ENCODE measurements at places on chromosomes 2 and 18.

DNA sequence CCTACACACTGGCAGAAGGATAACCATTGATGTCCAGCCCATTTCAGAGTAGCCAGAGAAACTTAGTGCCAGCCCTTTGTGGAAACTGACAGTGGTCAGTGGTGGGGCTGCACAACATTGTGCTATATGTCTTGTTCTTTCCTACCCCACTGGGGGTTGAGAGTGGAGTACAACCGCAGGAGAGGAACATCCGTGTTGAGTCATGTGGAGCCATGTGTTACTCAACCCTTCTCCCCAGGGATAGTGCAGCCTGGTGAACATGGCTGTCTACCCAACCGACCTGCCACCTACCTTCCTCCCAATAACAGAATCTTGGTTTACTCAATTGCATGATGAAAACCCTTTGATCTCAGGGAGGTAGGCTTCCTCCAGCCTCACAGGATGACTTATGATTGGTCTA, 65.3 kb upstream of the MAPK4 start:
- no peak for DNase-seq

DNA sequence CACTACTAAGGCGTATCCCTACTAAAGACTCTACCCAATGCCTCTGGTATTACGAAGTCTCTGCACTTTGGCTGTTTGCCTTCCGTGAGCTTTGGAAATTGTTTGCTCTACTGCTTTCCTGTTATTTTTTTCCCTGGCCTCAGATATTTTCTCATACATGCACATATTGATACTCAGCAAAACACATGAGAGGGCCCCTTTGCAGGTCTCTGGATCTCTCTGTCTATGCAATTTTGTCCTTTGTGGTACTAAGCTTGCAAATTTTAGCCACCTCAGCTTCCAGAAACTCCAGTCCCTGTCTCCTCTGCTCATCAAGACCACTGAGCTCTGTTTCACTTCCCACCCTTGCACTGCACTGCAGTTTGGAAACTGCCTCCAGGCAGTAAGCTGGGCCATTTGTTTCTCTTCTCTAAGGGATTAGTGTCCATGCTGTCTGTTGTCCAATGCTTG, 46.6 kb downstream of the TAF1B start:
- no peak for DNase-seq

DNA sequence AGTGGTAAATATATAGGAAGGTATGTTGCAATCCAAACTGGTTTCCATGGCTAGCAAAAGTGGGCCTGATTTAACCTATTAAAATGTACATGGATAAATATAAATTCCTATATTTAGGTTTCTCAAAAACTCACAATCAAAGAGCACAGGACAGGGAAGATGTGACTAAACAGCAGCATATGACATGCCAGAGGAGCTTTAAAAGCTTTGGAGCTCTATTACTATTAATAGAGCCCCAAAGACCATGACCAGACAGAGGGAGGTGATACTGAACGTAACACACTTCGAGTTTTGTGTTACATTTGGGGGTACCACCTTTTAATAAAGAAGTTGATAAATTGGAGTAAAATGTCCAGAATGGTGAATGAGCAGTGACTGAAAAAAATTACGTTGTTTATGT, 179.5 kb upstream of the SLC14A2 start:
- no peak for DNase-seq

DNA sequence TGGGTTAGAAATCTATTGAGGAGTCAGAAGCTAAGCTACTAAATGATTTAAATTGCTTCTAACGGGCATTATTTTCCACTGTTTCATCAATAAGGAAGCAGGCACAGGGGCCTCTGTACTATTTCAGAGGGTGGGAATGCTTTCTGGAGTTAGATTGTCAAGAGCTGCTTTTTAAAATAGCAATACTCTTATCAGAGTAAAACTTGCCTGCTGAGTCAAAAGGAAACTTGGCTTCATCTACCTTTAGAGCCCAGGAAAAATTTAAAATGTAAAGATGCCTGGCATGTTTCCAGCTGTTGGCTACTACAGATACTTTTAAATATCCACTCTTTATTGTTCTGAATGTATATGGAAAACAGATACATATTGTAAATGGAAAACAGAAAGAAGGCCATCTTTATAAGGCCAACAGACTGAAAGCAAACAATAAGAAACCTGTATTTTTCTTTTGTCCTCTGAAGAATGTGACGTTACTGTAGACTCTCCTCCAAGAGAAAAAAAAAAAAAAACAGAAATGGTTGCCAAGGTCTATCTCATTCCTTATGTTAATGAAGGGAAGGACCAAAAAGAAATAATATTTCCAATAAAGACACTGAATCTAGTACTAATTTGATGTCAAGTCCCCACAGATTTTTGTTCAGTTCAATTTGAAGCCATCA, 79.1 kb downstream of the FIGN start:
- DNase-seq, result no peak

DNA sequence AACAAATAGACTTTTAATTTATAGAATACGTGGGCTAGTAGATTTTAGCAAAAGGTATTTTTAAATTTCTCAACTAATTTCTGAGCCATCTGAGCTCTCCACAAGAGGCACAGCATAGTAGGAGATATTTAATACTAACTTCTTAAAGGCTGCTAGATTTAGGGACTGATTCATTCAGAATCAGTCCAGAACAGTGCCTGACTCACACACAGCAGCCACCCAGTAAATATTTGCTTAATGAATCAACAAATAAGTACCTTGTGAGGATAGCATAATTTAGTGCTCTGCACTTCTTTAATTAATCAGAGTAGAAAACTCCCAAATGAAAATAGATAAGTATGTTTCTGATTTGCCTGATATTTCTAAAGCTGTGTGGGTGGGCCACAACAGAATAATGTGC, 35.6 kb upstream of the SYT4 start:
- no peak for DNase-seq

- DNase-seq, result no peak
These were observed 2.9 kb upstream of the CASP8 start for GRCh38 chr2:201257381-201257955.

DNA sequence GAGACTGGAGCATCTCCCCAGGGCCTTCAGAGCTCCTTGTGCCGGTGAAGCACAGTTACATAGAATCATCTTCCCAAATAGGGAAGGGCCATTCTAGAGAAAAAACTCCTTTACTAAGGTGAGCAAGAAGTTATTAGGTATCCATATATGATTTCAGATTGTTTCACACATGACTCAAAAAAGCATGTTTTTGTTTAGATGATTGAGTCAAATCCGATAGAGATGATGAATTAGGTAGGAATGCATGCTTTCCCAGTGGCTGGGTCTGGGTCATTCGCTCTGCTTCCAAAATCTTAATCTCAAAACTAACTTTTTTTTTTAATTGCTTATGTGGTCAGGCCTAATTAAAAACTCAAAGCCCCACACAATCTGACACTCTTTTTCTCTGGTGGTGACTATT, 3.8 kb downstream of the NT5C1B start:
- no peak for DNase-seq

DNA sequence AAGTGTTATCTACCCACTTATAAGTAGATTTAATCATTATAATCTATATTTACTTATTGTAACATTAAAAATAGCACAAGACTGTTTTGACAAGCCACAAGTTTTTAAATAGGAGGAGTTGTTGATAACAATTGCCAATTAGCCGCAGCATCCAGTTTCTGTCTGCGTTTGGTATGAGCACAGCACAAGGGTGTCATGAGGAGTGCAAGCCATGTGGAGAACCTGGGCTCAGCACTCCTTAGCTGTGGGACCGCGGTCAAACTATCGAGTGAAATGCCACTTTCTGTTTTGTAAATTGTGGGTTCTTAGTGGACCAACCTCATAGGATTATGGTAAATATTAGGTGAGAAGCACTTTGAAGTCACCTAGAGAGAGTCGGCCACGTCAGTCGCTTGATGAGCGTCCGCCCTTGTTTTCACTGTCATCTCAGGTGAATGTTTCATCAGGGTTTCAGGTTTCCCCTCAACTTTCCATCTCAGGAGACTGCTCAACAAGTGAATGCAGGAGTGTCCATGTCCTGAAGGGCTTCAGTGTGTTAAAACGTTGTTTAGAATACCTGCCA, 294.5 kb downstream of the ZNF407 start:
- no peak for DNase-seq

GRCh38 chr2:152682663-152683062, 34.6 kb downstream of the PRPF40A start:
- DNase-seq, result no peak

- DNase-seq, result no peak
These were observed 173.8 kb downstream of the GFPT1 start for GRCh38 chr2:69213201-69213600.

DNA sequence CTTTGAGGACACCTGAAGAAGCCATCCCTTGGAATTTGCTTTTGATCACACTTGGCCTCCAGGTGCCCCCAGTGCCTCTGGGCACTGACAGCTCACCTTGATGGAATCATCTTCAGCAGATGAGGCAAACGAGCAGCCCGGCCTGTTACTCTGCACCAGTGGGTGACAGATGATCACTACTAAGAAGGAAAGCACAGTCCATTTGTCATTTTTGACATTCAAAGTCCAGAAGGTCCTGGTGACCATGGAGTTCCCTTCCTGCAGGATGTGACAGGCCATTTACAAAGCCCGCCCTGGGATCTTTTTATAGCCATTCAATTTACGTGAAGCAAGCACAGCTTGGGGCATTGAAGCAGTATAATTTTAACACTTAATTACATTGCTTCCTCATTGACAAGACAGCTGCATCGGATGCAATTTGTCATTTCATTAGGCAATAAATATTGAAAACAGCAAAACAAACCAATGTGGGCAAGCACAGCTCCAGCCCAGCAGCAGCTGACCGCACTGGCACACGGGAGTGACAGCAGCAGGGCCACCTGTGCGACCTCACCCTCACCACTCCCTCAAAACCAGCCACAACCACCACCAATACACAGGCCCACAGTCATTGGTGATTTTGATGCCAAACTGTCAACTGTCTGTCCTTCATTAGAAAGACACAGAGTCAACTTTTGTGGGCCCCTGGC, 76.0 kb upstream of the SLC66A3 start:
- no peak for DNase-seq

- DNase-seq, result no peak
These were observed 8.2 kb upstream of the NFE2L2 start for GRCh38 chr2:177272765-177273164.

DNA sequence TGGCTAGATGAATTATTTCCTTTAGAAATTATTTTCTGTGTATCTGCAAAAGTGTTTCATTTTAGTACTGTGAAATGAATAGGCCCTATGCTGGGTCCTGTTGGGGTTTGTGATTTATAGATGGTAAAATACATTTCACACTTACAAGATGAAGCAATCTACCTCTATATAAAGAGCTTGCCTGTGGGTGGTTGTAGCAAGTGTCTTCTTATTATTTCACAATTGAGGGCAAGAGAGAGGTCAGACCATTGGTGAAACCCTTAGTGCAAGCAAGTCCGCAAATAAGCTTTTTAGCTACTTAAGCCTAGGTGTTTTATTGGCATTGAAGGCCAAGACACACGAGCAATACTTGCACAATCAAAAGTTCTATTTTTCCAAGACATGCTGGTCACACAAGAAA, 153.1 kb downstream of the FMNL2 start:
- no peak for DNase-seq

GRCh38 chr18:58887613-58887963, 22.9 kb downstream of the ZNF532 start:
- peak; percentile 55 for DNase-seq

- DNase-seq, result no peak
These were observed 23.9 kb downstream of the WDFY1 start for GRCh38 chr2:223921204-223921603.

DNA sequence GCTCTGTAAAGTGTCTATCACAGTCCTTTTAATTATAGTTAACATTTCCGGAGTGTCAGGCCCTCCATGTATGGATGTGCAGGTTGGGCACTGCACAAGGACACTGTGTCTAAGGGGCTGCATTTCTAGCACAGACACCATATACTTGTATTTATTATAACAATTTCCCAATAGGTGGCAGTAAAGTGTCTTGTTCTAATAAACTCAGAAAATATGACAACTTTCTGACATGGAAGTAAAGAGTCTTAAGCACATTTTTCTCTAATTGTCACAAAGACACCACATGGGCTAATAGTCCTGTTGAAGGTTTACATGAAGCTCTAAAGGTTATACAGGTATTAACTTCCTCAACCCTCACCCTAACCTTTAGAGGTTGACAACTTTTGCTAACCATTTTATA, 156.6 kb downstream of the DYSF start:
- DNase-seq, result no peak

DNA sequence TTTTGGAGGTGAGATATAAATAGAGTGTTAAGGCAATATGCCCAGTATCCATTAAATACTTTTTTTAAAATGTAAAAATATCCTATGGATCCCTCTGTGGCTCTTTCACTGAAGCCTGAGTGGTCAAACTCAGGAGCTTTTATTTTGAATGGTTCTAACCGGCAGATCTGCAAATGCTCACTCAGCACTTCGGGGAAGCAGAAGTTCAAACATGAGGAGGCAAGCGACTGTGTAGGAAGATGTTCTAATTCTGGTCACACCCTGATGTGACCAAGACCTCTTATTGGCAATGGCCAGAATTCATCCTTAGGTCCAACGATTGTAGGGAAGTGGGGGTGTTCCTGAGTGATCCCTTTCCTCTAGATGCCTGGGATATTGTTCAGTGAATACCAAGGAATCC, 168.8 kb downstream of the CDCA7 start:
- no peak for DNase-seq

DNA sequence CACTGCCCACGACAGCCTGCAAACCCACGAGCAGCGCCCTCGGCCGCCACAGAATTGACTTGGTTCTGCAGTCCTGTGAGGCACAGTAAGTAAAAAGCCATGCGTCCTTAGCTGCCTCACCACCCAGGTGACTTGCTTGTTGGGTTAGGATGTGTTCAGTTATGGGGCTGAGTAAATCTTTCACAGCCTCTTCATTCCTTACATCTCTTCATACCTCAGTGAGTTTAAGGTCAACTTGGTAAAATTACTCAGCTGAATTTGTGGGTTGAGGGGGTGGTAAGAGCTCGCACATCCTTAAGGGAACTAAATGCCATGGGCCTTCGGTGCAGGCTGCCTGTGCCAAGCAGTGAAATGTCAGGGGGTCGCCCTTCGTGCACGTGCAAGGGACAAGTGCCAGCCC, 165.2 kb upstream of the ALKAL2 start:
- no peak for DNase-seq

DNA sequence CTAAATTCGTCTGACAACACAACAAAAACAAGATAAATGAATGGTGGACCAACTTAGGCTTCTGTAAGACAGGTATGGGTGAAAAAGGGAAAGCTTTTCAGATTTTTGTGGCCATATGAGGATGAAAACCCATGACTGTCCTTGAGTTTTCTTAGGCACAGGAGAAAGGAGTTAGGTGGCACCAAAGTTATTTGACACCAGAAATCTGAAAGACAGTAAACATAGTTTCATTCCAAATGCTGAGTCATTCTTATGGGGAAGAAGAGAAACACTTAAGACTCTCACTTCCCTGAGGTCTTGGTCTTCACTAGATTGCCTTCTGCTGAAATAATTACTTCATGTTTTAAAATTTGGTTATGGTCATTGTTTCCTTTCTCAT, 5.2 kb upstream of the GPD2 start:
- DNase-seq, result no peak

DNA sequence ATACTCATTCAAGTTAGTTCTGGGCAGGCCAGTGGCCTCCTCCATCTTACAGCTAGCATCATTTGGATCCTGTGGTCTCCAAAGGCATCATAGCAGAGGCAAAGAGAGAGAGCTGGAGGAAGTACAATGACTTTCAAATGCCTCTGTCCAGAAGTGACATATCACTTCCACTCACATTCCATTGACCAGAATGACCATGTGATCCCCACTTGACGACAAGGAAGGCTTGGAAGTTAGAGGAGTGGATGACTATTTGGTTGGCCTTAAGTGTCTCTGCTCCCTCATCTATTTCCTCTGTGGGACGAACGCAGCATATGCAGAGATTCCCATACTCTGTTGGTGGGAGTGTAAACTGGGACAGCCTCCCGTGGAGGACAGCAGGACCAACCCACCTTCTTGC, 27.8 kb upstream of the MLPH start:
- no peak for DNase-seq

- DNase-seq, result no peak
These were observed 822 bp downstream of the PSMG2 start for GRCh38 chr18:12703664-12704063.
